ENCODE measurements at places on chromosomes 7 and 10.
A peak's percentile ranks its signal among the peaks of the same experiment; 100 is the strongest.

- no peak for DNase-seq
Observed at GRCh38 chr7:64509583-64509982, 53.3 kb downstream of the ZNF680 start.

- peak; percentile 82 for DNase-seq
Observed at GRCh38 chr7:50359995-50360925, 55.7 kb downstream of the IKZF1 start.

DNA sequence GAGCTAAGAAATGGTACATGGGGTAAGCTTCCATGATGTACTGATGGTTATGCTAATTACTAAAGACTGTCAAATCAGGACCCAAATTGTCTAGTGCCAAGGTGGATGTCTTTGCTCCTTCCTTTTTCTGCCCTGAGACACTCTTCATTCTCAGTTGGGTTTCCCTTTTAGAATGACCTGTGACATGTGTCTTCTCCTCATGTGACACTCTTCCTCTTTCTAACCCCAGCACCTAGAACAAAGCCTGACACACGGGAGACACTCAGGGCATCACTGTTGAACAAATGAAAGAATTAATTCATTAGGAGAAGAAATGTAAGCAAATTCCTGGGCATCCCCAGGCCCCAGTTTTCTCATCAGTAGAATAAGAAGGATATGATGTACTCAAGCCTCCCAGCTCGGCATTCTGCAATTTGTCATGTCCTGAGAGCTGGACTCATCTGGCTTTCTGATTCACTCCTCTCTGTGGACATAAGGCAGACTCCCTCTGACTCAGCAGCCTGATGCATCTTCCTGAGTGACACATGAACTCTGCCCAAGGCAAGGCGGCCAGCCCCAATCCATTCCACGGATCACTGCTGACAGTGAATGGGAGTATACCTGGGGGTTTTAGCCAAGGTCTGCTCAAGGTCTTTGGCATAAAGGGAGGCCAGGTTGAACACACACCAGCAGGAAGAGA is 473.8 kb downstream of the KCNMA1 start:
- DNase-seq, result no peak

- no peak for DNase-seq
Observed at GRCh38 chr7:133735222-133735621, 391.9 kb upstream of the LRGUK start.

- no peak for DNase-seq
Observed at GRCh38 chr10:72107325-72108003, 19.1 kb upstream of the SPOCK2 start.

- no peak for DNase-seq
Observed at GRCh38 chr10:69994262-69994661, 58.4 kb upstream of the MACROH2A2 start.

- no peak for DNase-seq
Observed at GRCh38 chr10:106919871-106920282, 244.6 kb downstream of the SORCS1 start.

DNA sequence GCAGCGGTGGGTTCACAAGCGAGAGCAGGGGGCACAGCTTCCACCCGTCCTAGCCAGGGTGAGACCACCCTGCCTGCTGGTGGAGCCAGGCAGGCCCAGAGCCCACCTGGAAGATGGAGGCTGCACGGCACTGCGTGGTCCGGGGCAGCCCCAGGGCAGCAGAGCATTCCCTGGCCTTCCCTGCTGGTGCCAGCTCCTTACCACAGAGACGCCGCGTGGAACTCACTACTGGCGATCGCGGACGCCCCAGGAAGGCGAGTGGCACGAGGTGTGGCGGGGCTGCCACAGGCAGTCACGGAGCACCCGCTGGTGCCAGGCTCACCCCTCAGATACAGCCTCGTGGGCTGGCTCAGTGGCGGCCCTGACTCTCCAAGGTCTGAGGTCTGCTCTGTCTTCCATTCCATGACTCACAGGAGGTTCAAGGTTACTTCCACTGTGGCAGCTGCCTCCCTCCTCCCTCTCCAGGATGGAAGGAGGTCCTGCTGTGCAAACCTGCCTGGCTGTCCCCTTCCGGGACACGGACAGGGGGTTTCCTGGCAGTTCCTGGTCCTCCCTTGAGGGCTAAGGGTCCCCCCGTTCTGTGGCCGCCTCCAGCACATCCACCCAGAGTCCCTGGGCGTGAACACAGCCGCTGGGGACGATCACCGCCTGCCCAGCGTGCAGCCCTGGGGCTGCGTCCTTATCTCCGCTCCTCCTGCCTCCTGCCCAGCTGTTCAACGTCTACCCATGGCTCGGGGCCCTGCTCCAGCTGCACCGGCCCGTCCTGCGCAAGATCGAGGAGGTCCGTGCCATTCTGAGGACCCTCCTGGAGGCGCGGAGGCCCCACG is 3.1 kb downstream of the CYP2W1 start:
- DNase-seq, result no peak

- no peak for DNase-seq
Observed at GRCh38 chr10:77943121-77943901, 16.8 kb upstream of the DLG5 start.

DNA sequence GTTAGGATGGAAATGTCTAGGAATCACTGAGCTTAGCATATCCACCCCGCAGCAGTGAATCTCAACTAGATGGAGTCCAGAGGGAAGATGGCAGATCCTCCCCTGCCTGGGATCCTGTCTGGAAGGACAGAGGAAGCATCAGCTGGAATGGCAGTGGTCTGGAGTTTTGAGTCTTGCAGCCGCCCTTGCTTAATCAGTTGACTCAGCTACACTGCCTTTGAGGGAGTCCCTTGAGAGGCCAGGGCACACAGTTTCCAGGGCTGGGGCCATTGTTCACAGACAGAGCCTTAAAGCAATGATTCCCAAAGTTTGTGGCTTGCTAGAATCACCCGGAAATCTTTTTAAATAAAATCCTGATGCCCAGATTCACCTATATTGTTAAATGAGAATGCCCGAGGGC is 128.1 kb downstream of the NT5C2 start:
- no peak for DNase-seq

GRCh38 chr10:24287559-24288195 is 78.7 kb downstream of the KIAA1217 start:
- no peak for DNase-seq

DNA sequence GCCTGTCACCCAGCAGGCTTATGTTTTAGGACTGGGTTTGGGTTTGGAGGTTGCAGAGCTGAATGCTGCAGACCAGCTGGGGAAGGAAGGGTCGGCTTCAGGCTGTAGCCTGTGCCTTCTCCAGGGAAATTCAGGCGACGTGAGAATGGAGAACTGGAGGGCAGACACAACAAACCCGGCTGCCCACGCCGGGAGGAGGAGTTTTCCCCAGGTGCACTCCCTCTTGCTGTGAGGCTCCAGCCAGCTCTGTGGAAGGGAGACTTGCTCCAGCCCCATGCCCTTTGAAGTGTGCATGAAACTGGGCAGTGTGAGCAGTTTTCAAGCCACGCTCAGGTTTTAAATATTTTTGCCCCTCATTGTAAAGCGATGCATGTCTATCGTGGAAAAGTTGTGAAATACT is 279.1 kb downstream of the CCSER2 start:
- no peak for DNase-seq

DNA sequence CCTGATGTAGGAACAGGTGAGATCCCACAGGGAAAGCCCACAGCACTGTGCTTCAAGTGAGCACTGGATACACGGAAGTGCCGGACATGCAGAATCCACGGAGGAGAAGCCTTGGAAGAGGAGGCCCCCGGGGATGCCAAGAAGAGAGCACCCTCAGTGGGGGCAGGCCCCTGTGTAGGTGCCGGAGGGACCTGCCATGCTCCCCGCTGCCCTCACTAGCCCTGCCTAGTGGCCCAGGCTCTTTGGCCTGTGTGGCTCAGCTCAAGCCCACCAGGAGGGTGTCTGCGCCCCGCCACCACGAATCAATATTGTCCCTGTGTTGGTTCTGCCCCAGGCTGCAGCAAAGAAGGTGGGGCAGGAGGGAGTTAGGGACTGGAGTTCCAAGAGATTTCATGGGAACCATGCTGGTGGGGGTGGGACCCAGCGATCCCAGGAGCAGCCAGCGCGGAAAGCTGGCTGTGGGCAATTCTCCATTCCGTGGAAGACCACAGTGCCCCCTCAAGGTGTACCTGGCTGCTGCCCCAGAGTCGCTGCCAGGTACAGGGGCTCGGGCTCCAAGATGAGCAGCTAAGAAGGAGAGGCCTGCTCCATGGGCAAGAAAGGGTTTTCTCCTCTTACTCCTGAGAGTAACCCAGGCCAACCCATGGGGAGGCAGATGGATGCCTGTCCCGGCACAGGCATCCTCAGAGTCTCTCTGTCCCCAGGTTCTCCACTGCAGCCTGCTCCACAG is 34.9 kb upstream of the LEP start:
- no peak for DNase-seq

- DNase-seq, result no peak
Observed at GRCh38 chr10:114323023-114323422, 81.3 kb downstream of the AFAP1L2 start.

DNA sequence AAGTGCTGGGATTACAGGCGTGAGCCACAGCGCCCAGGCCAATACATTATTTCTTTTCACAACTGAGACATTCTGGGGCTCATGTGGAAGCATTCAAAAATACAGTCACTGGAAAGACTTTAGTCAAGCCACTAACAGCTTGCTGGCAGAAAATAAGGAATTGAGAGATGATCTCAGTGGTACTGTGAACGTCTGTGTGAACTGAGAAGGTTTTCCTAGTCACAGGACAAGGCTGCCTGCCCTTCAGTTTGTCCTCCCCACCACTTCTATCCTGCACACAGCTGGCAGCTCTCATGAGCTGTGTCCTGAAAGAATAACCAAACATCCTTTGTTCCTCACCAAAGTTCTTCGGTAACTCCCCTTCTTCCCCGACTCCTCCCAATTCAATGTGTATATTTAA is 31.3 kb upstream of the ITGA8 start:
- DNase-seq, result no peak

DNA sequence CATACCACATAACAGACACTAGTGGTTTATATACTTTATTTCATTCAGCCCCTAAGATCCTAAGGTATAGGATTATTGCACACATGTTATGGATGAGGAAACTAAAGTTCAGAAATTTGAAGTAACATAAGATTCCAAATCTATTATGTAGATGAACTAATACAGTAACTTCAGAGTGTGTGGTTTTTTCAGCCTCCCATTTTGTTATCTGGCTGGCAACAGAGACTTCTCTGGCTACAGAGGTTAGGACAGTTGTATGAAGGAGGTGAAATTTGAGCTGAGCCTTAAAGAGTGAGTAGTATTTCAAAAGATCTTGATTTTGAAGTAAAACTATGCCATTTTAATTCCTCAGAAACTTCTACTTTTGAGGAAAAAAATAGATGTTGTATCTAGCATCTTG is 125.4 kb downstream of the MAPK8 start:
- no peak for DNase-seq

DNA sequence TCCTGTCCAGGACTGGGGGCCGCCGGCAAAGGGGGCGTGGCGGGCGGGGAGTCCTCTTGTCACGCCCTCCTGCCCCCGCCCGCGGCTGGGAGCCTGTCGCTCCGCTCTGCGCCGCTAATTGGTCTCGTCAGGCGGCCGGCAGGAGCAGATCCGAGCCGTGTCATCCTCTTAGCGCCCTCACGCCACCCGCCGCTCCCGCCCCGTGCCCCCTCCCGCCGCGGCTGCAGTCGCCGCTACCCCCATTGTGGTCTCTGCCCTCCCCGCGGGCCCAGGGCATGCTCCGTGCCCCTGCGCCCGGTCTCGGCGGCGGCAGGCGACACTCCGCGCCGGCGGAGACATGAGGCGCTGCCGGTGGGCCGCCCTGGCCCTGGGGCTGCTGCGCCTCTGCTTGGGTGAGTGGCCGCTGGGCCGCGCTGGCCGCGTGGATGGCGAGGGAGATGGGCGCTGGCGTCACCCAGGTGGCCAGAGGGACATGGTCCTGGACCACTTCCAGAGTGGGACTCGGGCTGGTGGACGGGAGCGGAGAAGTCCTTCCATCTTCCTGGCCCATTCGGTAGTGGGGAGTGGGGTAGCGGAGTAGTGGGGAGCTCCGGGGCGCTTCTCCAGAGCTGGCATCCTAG is at the start of gene CDHR1:
Gene CDHR1, plus strand, starts transcription at position 114 of the 620 bp plus-strand sequence. Its CDS starts 224 bp downstream, at position 338.
- DNase-seq, result no peak

DNA sequence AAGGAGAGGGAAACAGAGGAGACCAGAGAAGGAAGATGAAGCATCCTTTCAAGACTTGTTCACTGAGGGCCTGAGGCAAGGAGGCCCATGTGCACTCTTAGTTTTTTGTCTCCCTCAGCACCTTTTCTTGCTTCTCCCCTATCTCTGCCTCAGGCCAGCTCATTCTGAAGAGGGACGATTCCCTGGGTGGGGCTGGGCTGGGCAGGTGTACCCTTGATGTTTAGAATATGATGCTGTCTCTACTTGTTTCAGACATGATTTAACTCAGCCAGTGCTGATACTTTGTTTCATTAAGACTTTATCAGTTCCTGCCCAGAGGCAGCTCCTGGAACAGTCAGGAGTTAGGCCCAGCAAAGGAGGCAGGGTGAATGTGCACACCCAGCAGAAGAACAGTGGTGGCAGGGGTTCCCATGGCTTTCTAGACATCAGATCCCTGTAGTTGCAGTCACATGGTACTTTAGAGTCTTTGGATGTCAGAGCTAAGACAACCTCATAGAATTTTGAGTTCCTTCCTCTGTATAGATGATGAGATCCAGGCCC is 3.4 kb downstream of the PRXL2A start:
- no peak for DNase-seq

DNA sequence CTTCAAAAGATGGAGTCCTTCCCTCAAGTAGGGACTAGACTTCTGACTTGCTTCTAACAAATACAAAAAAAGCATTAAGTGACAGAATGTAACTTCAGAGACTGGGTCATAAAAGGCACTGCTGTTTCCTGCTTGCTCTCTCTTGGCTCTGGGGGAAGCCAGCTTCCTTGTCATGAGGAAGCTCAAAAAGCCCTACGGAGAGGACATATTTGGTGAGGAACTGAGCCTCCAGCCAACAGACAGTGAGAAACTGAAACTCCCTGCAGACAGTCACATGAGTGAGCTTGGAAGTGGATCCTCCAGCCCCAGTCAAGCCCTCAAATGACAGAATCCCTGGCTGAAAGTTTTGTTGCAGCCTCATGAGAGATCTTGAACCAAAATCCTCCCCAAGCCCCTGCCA is 26.3 kb upstream of the SLC35G1 start:
- DNase-seq, result no peak

GRCh38 chr10:79107736-79108264 is 39.0 kb downstream of the ZMIZ1 start:
- DNase-seq, result no peak

GRCh38 chr10:4007771-4008170 is 222.8 kb upstream of the KLF6 start:
- DNase-seq, result no peak

- no peak for DNase-seq
Observed at GRCh38 chr10:103776878-103777591, 78.3 kb downstream of the SH3PXD2A start.

Measured in naive thymus-derived CD8-positive, alpha-beta T cell (primary cell).